ENCODE measurements at places on chromosomes 7 and 10. TPM values are rescaled to one million over a fixed set of nuclear protein-coding genes. Genes with fewer than 3 reads are reported as not detected.

SPDYE18 gene
- polyA plus RNA-seq = not detected

COL28A1 gene
- polyA plus RNA-seq = not detected

TMEM176A gene
- polyA plus RNA-seq = not detected

ANKRD2 gene
- not detected for polyA plus RNA-seq

CPXM2 gene
- not detected for polyA plus RNA-seq

SLC35B4 gene
- 15.2 TPM for polyA plus RNA-seq

DNA sequence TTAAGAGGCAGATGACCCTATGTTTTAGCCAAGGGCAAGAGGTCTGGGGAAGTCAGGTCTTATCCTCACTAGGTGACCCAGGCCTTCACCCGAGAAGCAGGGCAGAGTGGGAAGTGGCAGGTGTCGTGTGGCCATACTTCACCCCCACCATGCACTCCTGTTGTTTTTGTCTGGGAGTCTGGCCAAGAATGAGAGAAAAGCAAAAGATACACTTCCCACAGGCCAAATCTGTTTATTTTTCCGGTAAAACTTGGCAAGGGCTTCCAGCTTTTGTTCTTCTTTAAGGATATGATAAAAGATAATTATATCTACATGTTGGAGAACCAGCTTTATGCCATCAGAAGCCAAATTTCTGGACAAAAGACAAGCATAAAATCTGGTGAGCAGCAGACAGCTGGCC lies 137.4 kb upstream of the CDC14C start:
- H3K4me3 ChIP-seq = no peak overlapping the region
- no peaks in the 10 kb centered on the region for H3K27me3 ChIP-seq
- DNase-seq = no peak

DNA sequence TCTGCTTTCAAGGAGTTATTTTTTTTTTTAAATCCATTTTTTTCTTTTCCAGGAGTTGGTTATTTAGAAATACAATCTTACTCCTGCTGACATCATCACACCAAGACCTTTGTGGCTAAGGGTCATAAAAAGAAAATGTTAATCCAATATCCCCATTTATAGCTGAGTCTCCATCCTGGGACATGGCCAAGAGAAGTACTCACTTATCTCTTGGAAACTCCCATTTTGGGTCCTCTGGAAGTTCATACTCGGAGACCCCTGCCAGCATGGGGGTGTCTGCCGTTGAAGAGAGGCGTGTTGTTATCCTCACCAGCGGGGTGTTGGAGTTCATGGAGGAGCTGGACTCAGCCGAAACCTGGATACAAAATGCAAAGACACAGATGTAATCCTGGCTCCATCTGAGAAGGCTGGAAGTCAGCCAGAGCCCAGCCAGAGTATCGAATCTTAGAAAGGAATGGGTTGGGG lies 94.6 kb downstream of the FGFR2 start:
- no peaks in the 10 kb centered on the region for H3K4me1 ChIP-seq
- DNase-seq = no peak
- no peaks in the 10 kb centered on the region for H3K27me3 ChIP-seq
- no peak overlapping the region for H3K27ac ChIP-seq

DNA sequence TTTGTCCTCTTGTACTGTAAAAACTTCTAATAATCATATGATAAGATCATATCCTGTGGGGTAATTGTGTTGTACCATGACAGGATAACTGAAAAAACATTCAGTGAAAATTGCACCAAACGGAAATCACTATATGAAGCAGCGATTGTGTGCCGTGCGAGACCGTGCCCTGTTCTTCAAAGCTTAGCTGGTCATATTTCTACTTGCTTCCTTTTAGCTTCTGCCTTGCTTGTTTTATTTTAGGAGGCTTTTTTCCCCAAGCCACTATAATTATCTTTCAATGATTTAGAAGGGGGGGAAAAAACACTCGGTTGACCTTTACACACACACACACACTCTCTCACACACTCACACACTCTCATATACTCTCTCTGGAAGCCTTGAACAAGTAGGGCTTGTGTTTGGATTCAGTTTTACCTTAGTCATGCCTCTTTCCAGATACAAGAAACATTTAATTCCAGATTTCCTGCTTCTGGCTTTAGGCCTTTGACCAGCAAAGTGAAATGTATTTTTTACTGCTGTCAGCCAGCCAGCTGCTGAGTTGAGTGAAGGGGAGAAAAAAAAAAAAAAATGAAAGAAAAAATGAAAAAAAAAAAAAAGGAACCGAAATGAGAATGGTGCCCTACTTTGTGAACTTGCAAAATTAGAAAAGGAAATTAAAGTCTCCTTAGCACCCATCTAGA lies 181.4 kb downstream of the ARID5B start:
- peaks cover 24% of the 10 kb centered on the region for H3K36me3 ChIP-seq
- peak overlapping the region; percentile 96 for H3K27ac ChIP-seq
- no peaks in the 10 kb centered on the region for H3K27me3 ChIP-seq
- H3K4me3 ChIP-seq = peak overlapping the region; percentile 77

GRCh38 chr10:114246679-114247305 lies 7.7 kb downstream of the VWA2 start:
- H3K4me3 ChIP-seq = no peak overlapping the region
- no peak for DNase-seq
- H3K4me1 ChIP-seq = no peaks in the 10 kb centered on the region
- no peak overlapping the region for H3K27ac ChIP-seq
- H3K27me3 ChIP-seq = peaks cover 24% of the 10 kb centered on the region

DNA sequence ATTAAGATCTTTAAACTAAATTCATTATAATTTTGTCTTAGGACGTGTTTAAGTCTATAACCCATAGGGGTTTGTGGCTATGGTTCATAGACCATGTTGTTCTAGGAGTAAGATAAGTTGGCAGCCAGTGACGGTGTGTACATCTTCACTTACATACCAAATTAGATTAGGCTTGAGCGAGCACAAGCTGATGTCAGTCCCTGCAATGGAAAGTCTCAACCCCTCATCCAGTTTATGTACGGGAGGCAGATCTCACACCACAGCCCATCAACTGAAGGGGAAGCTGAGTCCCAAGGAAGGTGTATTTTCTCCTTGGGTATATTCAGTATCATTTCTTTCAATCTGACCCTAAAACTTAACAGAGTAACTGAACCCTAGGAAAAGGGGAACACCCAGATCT lies 5.1 kb upstream of the SMC3 start:
- no peak overlapping the region for H3K27ac ChIP-seq
- H3K36me3 ChIP-seq = no peaks in the 10 kb centered on the region
- peaks cover 8% of the 10 kb centered on the region for H3K27me3 ChIP-seq
- DNase-seq = no peak
- no peaks in the 10 kb centered on the region for H3K4me1 ChIP-seq

Data from naive B cell (primary cell).